CD4-positive, alpha-beta T cell treated with Interferon alpha-2 for 1 hour (primary cell): ENCODE measurements at places on chromosomes 5 and 9.

DNA sequence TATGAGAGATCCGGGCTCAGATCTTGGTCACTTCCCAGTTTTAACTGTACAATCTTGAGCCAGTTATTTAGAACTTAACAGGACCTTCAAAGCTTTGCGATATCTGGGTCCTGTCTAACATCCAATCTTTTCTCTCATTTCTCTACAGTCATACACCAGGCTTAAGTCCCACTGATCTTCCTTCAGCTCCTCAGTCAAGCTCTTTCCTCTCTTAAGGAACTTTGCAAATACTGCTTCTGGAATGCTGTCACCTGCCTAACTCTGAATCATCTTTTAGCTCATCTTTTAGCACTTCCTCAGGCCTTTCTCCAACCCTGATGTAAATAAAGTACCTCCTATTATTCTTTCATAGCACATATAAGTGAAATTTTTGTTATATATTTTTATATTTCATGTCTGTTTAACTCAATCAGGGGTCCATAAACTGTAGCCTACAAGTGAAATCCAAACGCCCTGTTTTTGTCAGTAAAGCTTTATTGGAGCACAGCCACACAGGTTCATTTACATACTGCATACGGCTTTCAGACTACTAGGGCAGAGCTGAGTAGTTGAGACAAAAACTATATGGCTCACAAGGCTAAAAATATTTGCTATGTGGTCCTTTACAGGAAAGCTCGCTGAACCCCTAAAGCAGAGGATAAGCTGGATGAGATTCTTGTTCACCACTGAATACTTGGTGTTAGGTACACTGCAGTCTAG is 63.5 kb downstream of the MEF2C start:
- DNase-seq = no peak

GRCh38 chr9:6049798-6050197 is 34.4 kb upstream of the RANBP6 start:
- DNase-seq = peak; percentile 38

DNA sequence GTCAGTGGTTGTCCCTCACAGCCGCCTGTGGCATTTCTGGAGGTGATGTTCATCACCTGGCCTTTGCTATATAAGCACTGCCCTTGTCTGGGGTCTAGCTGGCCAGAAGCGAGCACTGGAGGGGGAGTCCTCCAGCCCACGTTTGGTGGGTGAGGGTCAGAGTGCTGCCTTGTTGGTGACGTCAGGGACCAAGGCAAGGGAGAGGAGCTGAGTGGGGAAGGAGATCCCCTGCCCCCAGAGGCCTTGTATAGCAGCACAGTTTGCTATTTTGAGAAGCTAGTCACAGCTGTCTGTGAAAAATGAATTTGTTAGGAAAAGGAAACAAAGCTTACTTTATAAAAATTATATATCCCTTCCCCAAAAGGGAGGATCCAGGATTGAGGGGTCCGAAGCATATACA is 49.8 kb downstream of the SYK start:
- DNase-seq = no peak

- DNase-seq = no peak
These were observed 116.9 kb upstream of the S1PR3 start for GRCh38 chr9:88874391-88874790.

DNA sequence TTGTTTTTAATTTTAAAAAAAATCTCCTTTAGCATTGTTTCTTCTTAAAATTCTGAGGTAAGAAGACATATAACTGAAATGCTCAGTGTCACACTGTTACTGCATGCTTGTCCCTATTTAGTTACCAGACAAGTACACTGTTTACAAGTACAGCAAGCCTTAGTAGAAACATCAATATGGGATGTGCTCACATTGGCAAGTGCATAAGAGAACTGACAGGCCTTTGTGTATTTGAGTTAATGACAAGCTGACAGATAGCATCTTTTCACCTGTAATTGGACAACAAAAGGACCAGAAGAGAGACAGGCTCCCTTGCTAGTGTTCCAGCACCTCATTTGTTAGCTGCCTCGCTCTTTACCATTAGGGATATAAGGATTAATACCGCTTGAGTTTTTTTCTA is 63.6 kb downstream of the PDE4D start:
- no peak for DNase-seq

- no peak for DNase-seq
These were observed 805.3 kb downstream of the TLE1 start for GRCh38 chr9:80883826-80884579.

DNA sequence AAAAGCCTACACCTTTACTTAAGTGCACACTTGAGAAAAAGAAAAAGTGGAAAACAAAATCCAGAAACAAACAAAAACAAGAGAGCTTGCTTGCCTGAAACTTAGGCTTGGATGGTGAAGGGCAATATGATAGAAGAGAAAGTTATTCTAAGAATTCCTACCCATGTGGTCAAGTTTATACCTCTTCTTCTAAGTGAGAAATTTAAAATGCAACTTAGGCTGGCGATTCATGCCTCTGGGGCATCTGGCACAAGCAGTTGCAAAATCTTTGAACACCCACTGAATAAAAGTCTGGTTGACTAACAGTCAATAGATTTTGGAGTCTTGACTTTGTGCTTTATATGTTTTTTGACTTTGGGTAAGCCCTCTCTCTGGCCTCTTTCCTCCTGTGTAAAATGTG is 239.6 kb downstream of the KDM4C start:
- no peak for DNase-seq

DNA sequence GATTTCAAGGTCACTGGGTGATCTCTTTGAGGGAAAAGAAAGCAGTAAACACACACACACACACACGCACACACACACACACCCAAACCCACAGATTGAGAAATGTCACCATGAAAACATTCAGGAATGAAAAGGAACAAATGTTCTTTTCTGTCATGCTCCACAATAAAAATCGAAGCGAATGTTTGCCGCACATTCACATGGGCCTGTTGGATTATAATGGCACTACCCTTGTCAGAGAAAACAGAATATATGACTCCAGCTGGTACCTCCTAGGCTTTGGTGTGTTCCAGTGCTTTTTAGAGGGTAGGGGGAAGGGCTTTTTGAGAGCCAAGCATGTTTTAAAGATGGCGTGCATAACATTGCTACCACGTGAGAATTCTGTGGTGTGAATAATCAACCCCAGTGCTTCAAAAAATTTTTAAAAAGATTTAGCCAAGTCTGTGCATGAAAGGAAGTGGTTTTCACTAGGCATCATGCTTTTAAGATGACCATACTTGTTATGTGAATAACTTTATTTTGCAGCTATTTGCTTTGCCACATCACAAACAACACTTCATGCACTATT is 120.8 kb upstream of the ZNF608 start:
- DNase-seq = no peak
